ENCODE measurements at places on chromosomes 5 and 9.

- no peak for DNase-seq
Measured at GRCh38 chr9:36551129-36551528, 21.6 kb upstream of the MELK start.

- DNase-seq: no peak
Measured at GRCh38 chr5:111997711-111998110, 240.7 kb upstream of the NREP start.

- DNase-seq: no peak
Measured at GRCh38 chr5:67021031-67021430, 175.6 kb downstream of the CD180 start.

DNA sequence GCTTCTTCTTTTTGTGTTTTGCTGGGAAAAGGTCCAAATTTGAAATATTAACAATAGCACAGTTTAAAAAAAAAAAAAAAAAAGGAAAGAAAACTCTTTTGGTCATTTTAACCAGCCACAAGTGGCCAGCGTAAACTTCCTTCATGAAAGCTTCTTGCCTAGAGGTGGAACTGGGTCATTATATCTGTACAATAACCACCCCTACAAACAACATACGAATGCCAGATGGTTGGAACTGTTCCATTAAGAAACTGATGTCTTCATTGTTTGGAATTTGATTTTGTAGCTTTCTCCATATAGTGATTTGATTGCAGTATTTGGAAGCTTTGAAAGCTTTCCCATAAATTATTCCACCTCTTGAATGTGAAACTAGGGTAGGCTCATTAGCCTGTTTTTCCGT, 18.3 kb upstream of the LPAR1 start:
- DNase-seq: no peak

DNA sequence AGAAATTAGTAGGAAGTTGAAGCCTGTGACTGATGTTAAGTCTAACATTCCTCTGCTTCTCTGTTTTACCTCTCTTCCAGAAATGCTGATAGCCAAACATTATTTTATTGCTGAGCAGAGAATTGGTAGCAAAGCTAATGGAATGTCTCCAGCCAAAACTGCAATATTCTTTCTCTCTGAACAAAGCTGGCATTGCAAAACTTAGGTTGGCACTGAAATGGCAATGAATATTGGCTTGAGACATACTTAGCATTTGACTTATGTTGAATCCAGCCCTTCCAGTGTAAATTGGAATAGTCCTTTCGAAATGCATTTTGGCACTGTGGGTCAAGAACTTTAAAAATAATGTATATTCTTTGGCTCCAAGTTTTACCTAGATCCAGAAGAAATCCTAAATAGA, 21.1 kb downstream of the FAF2 start:
- no peak for DNase-seq

DNA sequence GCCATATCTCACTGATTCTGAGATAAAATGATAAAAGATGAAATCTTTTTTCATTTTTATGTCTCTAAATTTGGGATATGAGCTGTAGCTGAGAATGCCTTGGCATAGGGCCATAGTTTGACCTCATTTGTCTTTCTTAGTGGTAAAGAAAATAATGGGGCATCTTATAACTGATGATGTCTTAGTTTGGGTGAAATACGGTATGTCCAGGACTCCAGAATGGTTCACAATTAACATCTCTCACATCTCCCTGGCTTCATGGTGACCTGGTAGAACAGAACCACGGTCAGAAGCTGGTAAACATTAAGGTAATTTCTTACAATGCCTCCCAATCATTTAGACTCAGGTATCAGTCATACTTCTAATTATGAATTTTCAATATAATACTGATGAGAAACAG, 250.8 kb downstream of the MAT2B start:
- no peak for DNase-seq

GRCh38 chr5:73918791-73919221, 292.8 kb downstream of the ARHGEF28 start:
- no peak for DNase-seq

GRCh38 chr5:14110196-14110595, 32.9 kb upstream of the TRIO start:
- DNase-seq: no peak

- no peak for DNase-seq
Measured at GRCh38 chr5:38765399-38765861, 80.4 kb upstream of the OSMR start.

DNA sequence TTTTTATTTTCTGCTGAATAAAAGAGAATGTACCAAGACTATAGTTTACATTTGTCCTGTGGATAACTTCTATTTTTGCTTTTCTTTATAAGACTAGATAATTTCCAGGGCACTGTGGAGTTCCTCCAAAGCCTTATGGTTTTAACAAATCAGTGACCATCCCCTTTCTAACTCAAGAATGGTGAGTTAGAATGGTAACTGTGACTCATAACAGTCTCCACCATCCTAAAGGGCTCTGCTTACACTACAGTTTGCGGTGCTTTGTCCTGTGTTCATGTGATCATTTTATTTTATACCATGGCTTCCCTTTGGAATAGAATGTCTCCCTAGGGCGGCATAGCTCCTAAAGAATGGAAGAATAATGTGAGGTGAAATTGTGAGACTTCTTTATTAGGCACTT, 30.2 kb downstream of the WDR36 start:
- no peak for DNase-seq
